Stimulated activated CD4-positive, alpha-beta T cell treated with anti-CD3 and anti-CD28 coated beads, Interleukin-15, amount 100 ng/mL, for 1 hour (primary cell): ENCODE measurements at places on chromosomes 12 and 14.

GRCh38 chr14:77036484-77037214 is 8.1 kb upstream of the IRF2BPL start:
- no peak for DNase-seq

- DNase-seq: no peak
These were observed 30.5 kb downstream of the APPL2 start for GRCh38 chr12:105205322-105206048.

- no peak for DNase-seq
These were observed 1.1 kb upstream of the HDAC7 start for GRCh38 chr12:47820631-47821345.

DNA sequence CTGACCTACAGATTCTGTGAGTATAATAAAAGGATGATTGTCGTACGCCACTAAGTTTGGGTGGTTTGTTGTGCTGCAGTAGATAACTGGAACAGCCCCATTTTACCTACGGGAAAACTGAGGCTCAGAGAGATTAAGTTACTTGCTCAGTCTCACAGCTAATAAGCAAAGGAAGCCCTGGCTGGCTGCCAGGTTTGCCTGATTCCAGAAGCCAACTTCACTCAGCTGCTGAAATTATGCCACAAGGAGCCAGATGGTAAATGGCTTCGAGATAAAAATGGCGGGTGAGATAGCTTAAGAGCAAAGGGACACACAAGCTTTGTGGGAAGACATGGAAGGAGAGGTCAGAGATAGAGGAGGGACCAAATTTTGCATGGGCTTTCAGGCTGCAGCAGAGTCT is 191.5 kb upstream of the NOS1 start:
- DNase-seq: no peak

GRCh38 chr12:13311551-13311950 is 115.0 kb downstream of the EMP1 start:
- no peak for DNase-seq

DNA sequence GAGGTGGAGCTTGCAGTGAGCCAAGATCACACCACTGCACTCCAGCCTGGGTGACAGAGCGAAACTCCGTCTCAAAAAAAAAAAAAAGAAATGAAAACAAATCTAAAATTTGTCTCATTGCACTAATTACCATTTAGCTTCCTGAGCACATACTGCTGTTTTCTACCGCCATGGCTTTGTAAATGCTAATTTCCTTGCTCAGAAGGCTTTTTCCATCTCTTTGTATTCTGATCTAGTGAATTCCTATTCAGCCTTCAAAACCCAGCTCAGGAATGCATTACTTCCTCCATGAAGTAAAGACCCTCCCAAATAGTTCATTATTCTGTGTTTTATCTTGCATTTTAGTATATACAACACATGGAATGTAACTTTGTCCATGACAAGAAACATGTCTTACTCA is 33.6 kb downstream of the CEP83 start:
- no peak for DNase-seq
